ENCODE measurements at places on chromosomes 3 and 15.
A peak's percentile ranks its signal among the peaks of the same experiment; 100 is the strongest.

DNA sequence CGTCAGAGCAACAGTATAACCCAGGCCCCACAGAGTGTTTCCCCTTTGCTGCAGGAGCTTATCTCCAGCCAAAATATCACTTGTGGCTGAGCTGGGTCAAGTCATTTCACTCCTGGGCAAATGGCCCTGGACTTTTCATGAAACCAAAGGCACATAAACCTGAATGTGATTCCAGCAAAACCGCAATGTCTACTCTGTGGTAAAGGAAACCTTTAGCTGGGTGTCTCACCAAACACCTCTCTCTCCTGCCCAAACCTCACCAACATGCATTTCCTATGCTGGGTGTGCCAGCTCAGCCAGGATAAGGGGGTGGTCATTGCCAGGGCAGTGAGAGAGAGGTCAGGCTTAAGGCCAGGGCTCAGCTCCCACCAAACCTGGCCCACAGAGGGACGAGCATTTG is 67.4 kb downstream of the GTPBP8 start:
- DNase-seq = no peak

- no peak for DNase-seq
These were observed 690.5 kb upstream of the ALCAM start for GRCh38 chr3:104676241-104676640.

- DNase-seq = no peak
These were observed 24.9 kb downstream of the ALS2CL start for GRCh38 chr3:46668591-46668990.

DNA sequence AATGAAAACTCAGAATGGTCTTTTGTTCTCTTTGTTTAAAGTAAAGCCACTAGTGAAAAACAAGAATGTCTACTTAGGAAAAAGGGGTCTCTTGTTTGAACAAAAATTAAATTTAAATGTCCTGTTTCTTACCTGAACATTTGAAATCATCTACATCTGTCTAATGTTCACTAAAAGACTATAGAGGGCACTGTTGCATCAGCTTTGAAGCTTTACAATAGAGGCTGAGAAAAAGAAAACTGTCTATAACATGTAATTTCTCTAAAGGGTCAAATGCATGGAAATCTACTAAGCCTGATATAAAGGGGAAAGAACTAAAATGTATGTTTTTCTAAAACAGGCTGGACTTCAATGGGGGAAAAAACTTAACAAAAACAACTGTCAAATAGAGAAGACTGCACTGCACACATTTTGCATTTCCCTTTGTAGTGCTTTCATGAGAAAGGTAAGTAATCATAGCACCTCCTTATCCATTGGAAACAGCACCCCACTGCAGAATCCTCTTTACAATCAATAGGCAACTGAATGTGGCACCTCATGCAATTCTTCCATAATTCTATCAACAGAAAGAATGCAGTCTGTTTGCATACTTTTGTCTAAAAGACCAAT is 26.3 kb downstream of the DPH6 start:
- no peak for DNase-seq

GRCh38 chr3:49607796-49608195 is 53.5 kb downstream of the BSN start:
- DNase-seq = no peak

DNA sequence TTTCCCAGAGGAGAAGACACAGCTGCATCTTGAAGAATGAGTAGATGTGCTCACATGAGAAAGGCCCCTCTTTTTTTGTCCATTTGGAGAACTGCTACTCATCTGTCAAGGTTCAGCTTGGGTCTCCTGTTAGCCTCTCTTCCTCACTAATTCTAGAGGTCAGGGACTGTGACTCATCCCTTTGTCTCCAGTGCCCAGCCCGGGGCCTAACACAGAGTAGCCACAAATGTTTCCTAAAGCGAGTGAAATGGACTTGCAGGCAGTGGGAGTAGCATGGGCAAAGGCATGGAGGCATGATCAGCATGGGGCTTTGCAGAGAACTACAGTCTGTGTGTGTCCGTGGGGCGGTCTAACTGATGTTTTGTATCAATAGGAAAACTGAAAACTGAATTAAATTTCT is 33.9 kb upstream of the MRPS22 start:
- no peak for DNase-seq

DNA sequence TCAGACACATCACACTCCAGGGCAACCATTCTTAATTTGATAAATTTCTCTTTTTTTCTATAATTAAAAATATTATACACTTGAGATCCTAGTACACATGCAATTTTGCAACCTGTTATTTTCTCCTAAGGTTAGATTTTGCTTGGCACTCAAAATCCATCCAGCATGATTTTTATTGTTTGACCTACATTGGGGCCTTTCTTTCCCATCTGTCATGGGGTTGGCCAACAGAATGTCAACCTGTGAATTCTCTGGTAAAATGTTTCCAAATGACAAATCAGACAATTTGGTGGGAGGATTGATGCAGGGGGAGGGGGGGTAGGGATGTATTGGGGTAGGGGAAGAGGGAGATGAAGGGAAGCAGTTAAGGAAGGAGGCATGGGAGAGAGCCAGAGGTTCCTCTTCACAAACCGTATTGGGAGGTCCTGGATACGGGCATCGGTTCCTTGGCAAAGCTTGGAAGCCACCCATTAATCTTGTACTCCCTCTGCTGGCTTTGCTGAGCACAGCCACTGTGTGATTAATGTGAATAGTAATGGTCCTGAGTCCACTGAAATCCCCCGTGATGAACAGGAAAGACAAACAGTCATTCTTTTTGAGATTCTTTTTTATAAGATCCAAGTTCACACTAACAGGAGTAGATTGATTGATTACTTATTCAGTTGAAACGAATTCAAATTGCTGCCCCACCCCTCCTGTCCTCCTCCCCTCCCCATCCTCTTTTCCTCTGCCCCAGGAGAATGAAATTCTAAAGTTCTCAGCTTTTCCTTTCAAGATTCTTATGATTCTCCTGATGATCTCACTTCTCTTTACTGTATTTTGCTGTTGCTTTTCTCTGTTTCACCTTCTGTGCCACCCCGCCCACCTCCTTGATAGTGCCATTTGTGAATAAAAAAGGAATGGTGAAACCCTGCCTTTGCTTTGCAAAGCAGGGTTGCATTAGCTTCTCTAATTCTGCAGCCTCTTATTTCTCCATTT is 82.2 kb upstream of the SLC25A26 start:
- peak; percentile 8 for DNase-seq

DNA sequence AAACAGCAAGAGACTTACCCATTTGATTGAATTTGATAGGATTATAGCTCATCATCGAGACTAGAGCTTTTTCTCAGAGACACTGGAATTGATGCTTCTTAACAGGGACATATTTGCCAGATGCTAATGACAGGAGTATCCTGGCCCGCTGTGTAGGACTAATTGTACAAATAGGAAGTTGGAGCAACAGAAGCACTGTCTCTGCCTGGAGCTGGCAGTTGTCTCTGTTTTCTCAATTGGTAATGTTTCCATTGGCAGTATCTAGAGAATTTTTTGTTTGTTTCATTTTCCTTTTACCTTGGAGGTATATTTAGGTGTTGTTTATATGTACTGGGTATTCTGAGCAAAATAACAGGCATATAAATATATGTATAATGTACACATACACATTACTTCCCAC is 8.9 kb upstream of the PCOLCE2 start:
- DNase-seq = no peak

DNA sequence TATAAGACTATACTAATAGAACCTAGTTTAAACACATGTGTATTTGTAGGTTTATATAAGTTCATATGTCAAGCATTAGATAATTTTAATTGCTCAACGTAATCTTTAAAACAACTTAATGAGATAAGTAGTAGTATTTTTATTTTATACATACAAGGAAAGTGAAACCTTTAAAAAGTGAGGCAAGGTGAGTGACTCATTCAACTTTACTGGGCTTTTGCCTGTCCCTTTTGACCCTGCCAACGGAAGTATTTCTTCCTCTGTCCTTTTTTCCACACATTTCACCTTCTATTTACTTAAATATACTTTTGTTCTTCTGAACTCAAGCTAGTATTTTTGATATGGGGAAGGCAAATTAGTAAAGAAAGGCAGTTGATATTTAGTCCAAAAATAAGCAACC is 78.5 kb downstream of the KBTBD8 start:
- DNase-seq = no peak

- DNase-seq = no peak
These were observed 33.9 kb upstream of the STT3B start for GRCh38 chr3:31498791-31499190.

DNA sequence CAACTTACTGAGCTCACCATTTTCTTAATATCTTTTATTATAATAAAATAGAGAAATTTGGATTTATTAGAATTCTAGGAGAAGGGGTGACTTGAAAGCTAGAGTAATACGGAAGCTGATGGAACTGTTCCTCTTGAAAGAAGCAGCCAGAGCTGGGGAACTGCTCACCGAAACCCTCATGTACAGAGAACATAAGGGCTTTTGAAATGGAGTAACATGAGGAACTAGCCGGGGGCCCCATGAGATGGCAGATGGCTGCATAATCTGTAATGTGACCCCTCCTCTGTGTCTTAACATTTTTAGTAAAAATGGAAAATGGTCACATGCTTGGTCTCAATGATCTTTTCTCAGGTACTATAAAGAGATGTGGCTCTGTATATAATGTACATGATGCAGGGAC is 15.7 kb upstream of the DYNC1LI1 start:
- no peak for DNase-seq

DNA sequence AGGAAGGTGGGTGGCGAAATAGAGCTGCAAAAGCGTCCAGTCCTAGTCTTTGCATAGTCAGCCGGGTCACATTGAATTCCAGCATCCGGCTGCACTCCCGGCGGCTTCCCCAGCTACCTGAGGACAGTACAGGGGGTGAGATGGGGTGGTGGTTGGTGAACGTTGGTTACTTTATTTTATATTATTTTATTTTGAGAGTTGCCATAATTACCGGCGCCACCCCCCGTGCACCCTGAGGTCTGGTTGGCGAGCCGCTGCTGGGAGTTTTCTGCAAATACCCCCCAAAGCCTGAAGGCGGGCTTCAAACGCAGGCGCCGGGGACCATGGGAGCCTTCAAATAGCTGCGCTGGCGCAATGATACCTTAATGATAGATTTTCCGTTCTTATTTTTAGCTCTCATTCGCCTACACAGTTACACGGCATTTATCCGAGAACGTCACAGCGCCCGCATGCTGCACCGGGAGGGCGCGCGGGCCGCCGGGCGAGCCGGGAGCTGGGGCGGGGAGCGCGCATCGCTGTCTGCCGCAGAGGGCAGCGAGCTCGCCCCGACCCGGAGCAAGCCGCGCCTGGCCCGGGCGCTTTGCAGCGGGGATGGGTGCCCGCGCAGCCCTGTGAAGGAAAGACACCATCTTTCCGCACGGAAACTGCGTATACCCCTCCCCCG is 756 bp upstream of the RASGRF1 start:
- no peak for DNase-seq

DNA sequence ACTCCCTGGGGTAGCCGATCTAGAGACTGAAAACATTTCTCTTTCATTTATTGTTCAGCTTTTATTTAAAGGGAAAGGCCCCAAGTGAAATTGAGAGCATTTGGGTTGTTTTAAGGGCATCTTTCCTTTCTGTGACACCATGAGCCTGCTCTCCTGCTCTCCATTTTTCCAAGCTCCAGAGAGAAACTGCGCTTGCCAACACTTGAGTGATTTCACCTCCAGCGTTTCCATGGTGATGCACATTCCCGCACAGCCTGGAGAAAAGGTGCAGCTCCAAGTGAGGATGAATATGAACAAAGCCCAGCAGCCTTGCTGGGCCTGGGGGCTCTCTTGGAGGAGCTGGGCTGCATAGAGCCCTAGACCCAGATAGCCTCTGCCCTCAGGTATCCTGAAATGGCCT is 159.2 kb upstream of the PPP2R3A start:
- DNase-seq = no peak

- DNase-seq = peak; percentile 45
These were observed 47.7 kb downstream of the CYP11A1 start for GRCh38 chr15:74319596-74320351.

DNA sequence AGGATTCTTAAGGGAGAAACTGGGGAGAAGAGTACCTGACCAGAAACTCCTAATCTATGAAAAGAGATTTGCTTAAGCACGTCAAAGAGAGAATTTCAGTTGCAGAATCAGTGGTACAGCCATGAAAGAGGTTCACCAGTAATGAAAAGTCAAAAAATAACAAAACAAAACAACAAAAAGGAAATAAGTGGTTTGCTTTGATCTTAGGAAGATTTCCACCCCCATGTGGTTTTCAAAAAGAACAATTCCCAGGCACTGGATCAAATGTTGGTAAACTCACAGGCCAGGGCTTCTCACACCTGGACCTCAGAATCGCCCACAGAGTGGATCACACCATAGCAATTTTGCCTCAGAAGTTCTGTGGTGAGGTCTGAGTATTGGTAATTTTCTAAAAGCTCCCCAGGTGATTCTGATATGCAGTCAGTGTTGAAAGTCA is 67.5 kb downstream of the TMEM39A start:
- DNase-seq = no peak

DNA sequence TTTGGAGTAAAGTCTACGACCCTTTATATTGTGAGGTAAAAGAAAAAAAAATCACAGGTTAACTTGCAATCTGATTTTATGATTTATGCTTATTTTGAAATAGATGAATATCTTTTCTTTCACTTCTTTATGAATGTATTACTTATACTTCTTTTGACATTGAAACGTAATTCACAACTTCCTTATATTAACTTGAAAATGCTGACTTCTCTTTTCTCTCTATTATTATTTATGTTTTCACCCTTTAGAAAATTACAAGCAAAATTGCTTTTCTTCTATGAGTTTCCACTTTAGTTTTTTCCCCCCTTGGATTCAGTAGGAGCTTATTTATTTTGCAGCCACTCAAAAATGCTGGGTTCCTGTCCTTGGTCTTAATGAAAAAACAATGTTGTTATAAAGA is 25.4 kb downstream of the ACP3 start:
- DNase-seq = no peak

GRCh38 chr3:107985496-107985895 is 105.3 kb downstream of the CD47 start:
- DNase-seq = no peak

GRCh38 chr3:141279077-141279967 is 47.7 kb downstream of the PXYLP1 start:
- DNase-seq = no peak

DNA sequence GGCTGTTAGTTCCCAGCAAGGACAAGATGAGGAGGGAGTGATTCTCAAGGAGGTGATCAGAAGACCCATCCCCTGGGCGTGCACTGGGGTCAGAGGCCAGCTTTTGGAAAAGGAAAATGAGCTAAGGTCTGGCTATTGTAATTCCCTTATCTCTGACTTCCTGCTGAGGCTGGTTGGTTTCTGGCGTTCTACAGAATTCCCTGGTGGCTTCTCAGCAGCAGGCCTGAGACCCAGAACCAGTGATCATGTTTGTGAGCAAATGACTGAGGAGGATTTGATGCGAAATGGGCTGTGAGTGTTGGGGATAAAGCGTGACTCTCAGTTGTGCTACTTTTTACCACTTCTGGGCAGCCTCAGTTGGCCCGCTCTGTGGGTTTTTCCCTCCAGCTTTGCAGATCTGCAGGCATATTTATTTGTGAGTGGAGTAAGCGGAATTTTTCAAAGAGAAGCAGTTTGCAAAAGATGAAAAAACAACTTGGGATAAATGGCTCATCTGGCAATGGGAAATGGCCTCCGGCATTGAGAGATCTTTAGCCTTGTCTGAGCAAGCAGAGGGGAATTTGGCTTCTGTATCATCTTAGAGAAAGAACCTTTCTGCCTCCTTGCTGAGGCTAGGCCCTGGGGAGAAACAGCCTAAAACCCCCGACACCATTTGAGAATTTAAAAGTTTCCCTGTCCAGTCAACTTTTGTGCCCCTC is 102.7 kb downstream of the SLCO3A1 start:
- no peak for DNase-seq
